ENCODE measurements at places on chromosomes 1 and 21.

GRCh38 chr1:200374569-200375295 is 35.1 kb downstream of the ZNF281 start:
- no peak for DNase-seq

GRCh38 chr1:156122519-156123355 is 8.2 kb downstream of the LMNA start:
- no peak for DNase-seq

DNA sequence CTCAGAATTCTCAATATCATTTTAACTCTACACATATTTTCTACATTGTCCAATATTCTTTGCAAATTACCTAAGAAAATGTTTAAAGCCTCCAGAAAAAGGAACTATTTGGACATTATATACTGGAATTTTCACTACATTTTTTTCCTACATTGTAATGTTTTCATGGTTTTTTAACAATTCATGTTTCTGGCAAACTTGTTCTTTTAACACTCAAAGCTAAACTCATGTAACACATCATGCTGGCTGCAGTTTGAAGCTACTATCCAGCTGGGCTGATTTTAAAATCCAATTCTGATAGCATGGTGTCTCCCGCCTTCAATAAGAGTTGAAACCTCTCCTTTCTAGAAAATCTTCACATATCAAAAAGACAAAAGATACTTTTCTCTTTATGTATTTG is 52.0 kb downstream of the TGFBR3 start:
- no peak for DNase-seq

DNA sequence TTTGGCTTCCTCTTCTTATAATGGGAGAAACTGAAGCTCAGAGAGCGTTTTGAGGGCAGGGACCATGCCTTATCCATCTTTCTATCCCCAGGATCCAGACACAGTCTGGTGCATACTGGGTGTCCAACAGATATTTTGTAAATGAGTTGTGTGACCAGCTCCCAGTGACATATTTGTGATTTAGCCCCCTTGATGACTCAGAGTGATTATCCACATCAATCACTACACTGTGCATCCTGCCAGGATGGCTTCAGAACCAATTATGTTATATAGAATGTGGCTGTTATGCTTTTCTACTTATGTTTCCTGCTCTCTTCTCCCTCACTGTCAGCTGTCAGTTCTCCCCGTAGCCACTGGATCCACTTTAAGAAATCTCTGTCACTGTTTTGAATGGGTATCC is 11.3 kb downstream of the OLFML3 start:
- DNase-seq, result no peak

- DNase-seq, result no peak
These were observed 77.9 kb downstream of the ADARB1 start for GRCh38 chr21:45152265-45152746.
